ENCODE measurements at places on chromosomes 11 and 22.

- DNase-seq = no peak
Observed at GRCh38 chr22:24497841-24498258, 2.7 kb downstream of the UPB1 start.

DNA sequence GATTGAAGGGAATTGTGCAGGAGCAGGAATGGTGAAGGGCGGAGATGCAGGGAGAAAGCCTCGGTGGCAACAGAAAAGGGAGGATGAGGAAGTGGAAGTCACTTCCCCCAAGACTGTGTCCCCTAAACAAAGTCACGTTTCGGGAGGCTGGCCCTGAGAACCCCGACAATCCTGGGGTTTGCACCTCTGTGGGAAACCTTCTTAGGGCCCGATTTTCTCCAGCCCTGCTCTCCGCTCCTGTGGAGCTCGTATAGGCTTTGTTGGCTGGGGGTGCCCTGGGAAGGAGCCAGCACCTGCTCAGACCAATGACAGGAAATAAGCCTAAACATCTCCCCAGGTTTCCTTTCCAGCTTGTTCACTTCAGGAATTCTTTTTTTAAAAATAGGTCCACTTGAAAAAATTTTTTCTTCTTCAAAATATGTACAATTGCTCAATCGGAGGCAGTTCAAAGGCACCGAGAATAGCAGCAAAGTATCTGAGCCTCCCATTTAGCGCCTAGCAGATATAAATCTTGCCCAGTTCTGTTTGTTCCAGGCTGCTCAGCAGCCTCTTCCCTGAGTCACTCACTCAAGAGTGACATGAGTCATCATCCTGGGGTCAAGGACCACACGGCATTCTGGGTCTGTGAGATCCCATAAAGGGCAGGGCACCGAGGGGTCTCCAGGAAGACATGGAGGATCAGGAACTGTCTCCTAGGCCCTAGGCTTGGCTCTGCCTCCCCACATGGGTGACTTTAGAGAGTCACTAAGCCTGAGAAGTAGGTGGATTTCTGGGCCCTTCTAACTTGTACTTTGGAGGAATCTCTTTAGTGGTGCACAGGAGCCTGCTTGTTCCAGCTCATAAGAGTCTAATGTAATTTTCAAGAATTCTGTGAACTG is 34.0 kb downstream of the IRAG1 start:
- DNase-seq = peak; percentile 92

DNA sequence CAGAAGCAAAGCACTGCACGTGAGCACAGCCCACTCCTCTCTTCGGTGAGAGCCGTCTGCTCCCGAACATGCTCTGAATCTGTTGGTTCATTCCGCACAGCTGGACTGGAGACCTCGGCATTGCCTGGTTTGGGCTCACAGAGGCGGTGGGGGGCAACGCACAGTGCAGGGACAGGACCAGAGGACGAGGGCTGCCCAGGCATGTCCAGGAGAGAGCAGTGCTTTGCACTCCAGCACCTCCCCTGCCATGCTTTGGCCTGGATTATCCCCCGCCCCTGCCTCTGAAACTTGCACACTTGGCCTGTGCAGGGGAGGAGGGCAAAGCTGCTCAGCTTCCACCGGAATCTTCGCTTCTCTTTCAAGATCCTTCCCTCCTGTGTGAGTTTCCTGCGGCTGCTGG is 536.5 kb downstream of the BRD1 start:
- no peak for DNase-seq

DNA sequence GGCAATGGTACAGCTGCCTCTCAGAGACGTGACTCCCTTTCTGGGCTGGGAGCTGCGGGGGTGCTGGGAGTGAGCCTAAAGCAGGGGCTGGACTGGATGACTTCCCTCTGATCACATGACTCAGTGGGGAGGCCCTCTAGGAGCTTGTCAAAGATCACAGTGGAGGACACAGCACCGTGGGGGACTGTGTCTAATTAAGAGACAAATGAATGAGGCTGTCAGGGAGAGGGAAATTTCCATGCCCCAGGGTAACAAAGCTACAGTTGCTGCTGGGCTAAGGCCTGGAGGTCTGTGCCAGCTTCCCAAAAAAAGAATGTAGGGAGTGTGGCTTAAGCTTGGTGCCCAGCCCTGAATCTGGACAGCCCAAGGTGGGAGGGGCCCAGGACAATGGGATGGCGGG is 262.8 kb upstream of the PLET1 start:
- no peak for DNase-seq

- DNase-seq = no peak
Observed at GRCh38 chr11:119371778-119372182, 9.7 kb downstream of the USP2 start.

DNA sequence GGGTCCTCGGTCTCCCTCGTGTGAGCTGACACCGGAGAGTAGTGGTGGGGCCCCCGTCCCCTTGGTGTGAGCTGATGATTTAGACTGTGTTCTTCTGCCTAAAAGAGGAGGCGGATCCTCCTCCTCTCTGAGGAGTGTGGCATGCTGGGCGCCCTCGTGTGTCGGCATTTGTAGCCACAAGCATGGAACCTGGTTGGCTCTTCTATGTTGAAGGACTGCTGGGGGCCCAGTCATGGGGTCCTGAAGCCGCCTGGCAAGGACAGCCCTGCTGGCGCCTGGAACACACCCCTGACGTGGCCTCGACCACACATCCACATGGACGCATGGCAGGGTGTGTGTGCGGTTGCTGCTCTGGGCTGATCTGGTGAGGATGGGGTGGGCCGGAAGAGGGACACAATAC is 50.2 kb downstream of the AP2A2 start:
- DNase-seq = peak; percentile 30

DNA sequence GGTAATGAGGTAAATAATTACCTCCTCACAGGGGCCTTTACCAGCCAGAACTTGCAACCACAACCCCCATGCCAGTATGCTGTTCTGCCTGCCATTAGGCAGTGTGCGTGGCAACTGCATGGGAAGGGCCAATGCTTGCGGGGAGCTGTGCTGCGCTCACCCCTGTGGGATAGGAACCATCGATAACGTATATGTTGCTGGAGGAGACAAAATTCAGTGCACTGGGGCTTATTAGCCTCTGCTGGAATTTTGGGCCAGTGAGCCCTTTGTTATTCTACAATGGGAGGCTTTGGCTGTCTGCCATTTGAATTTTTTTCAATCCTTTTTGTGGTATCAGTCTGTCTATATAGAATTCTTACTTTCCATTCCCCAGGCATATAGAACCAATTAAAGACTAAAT is 47.3 kb downstream of the PPP2R1B start:
- no peak for DNase-seq

DNA sequence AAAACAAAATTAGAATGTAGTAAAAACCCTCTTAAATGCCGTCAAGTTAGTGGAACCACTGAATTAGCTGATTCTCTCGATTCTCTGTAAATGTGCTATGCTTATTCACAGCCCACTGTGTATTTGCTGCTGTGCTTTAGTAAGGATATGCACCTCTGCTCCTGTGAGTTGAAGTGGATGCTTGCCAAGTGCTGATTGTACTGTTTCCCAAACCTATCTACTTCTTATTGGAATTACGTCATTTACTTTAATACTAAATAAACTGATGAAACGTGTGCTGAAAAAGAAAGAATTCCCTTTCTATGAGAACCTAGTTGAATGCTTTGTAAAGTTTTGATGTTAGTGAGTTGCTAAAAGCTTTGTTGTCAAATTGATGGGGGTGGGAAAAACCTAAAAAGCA is 158.4 kb downstream of the LRRC4C start:
- DNase-seq = peak; percentile 58

DNA sequence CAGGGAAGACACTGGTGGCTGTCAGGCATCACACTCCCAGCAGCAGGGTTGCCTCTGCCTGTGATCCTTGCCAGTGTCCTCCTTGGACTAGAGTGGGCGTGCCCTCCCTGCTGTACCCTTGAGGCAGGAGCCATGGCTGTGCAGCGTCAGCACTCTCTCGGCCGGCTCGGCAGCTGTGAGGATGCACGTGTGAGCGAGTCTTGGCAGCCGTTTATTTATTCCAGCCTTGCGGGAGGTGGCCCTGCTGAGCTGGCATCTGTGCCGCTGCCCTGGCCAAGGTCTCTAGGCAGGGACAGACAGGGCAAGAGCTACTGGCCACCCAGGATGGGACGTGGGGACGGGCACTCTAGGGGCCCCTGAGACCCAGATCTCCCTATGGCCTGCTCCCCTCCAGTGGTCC is 33.9 kb downstream of the TSPAN4 start:
- no peak for DNase-seq
